Activated T-cell treated with anti-CD3 and anti-CD28 coated beads, Interleukin-2, amount 50 U/mL, for 72 hours (primary cell): ENCODE measurements at places on chromosomes 6 and 20. TPM values are rescaled to one million over a fixed set of nuclear protein-coding genes. Genes with fewer than 3 reads are reported as not detected.

Gene WFDC9
- not detected for total RNA-seq

Gene UST
- 3.7 TPM for total RNA-seq

Gene CCNC
- total RNA-seq = 39.7 TPM

Gene ELOVL2
- total RNA-seq = not detected

Gene BPIFB2
- not detected for total RNA-seq

Gene UBE3D
- 5.3 TPM for total RNA-seq

Gene FAM184A
- total RNA-seq = 18.4 TPM
